Activated CD8-positive, alpha-beta T cell treated with anti-CD3 and anti-CD28 coated beads, Interleukin-2, amount 10 ng/mL, durations not matched to agents 7 days and 5 days (primary cell): ENCODE measurements at places on chromosomes 11 and 22.

DNA sequence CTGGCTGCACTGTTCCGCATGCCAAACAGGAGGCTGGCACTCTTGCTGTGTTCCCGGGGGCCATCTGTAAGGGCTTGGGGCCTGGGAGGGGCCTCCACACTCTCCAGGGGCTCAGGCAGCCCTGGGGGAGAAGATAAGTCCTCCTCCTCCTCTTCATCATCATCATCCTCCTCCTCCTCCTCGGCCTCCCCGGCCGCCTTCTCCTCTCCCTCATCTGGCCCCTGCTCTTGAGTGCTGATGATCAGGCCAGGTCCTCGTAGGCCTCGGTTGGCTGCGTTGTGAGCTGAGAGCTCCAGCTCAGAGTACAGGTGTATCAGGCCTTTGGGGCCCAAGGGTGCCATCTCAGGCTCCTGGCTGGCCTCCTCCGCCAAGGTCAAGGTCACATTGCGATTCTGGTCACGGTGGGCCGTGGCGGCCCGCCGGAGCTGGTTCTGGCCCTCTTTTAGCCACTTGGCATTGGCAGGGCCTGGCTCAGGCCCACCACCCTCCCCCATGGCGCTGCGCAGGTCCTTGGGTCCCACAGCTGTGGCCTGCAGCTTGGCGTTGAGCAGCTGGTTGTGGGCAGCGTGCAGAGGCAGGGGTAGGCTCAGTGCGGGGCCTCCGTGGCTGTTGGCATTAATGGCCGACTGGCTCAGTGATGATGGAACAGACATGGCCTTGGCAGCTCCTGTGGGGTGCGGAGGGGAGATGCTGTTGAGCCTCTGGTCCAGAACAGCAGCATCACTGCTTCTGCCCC, 8.0 kb downstream of the APBB1 start:
- DNase-seq, result no peak

DNA sequence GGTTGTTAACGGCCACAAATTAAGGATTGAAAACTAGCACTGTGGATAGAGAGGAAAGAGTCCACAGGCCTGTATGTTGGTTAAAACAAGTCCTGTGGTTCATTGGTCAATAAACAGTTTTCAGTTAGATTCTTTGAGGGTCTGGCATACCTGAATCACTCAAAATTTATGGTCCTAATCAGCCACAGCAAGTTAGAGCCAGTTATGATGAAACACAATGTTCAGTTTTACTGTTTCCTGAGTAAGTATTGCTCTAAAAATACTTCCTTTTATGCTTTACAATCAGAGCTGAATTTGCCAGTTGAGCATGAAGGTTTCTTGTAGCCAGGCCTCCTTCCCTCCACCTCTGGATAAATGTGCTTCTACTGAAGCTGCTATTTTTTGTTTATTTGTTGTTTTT, 12.9 kb upstream of the CAT start:
- DNase-seq, result no peak

DNA sequence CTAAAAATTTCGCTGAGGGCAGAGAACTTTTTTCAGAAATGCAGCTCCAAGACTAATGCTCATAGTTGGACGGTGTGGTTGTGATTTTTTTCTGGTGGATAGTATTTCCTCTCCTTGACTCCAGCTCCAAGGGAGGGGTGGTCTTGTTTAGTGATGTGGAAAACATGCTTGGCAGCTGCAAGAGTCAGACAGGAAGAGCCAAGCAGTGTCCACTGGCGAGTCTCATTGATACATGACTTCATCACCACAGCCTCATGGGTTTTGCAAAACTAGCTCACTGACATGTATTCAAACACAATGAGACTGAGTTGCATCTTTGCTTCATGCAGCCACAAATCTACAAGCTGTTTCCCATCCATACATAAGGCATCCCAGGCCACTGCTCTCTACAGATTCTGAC, 7.3 kb upstream of the KCNJ1 start:
- DNase-seq, result no peak

DNA sequence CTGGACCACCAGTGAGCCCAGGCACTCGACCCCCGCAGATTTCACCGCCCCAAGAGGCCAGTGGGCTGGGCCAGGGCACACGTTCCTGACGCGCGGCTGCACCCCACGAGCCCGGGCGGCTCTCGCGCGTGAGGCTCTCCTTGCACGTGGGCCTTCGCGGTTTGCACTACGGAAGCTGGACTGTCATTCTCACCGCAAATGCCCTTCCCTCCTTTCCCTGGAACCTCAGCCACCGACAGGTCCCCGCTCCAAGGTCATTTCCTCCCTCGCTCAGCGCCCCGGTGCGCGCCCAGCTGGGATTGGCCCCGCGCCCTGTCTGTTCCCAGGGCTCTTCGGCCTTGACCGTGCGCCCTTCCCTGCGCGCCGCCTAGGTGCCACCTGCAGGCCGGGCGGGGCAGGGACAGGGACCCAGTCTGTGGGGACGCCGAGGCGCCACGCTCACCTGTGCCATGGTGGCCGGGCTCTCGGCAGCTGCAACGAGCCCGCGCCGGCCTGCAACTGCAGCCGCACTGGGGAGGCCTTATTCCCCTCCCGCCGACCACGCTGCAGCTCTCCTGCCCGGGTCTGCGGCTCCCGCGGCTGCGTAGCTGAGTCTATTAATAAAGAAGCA, 2.1 kb upstream of the CPT1A start:
- peak; percentile 73 for DNase-seq

GRCh38 chr22:39212721-39213376, 31.9 kb downstream of the PDGFB start:
- no peak for DNase-seq

GRCh38 chr11:9016916-9017642, 13.3 kb upstream of the NRIP3 start:
- no peak for DNase-seq

- DNase-seq, result no peak
Observed at GRCh38 chr11:2077061-2077802, 62.0 kb downstream of the IGF2 start.

- DNase-seq, result no peak
Observed at GRCh38 chr22:41261541-41262249, 21.0 kb upstream of the CHADL start.

- DNase-seq, result no peak
Observed at GRCh38 chr11:2507212-2507901, 62.5 kb downstream of the KCNQ1 start.

- no peak for DNase-seq
Observed at GRCh38 chr22:24076091-24076867, 65.2 kb downstream of the CABIN1 start.
